ENCODE measurements at places on chromosomes 11 and 22. TPM values are rescaled to one million over a fixed set of nuclear protein-coding genes. Genes with fewer than 3 reads are reported as not detected.

The CASP1 gene
- 31.9 TPM for total RNA-seq

The NRGN gene
- 0.66 TPM for total RNA-seq

The FCHSD2 gene
- 189 TPM for total RNA-seq

The PHLDA2 gene
- not detected for total RNA-seq

The NTM gene
- total RNA-seq: not detected

The OR52I2 gene
- not detected for total RNA-seq

DNA sequence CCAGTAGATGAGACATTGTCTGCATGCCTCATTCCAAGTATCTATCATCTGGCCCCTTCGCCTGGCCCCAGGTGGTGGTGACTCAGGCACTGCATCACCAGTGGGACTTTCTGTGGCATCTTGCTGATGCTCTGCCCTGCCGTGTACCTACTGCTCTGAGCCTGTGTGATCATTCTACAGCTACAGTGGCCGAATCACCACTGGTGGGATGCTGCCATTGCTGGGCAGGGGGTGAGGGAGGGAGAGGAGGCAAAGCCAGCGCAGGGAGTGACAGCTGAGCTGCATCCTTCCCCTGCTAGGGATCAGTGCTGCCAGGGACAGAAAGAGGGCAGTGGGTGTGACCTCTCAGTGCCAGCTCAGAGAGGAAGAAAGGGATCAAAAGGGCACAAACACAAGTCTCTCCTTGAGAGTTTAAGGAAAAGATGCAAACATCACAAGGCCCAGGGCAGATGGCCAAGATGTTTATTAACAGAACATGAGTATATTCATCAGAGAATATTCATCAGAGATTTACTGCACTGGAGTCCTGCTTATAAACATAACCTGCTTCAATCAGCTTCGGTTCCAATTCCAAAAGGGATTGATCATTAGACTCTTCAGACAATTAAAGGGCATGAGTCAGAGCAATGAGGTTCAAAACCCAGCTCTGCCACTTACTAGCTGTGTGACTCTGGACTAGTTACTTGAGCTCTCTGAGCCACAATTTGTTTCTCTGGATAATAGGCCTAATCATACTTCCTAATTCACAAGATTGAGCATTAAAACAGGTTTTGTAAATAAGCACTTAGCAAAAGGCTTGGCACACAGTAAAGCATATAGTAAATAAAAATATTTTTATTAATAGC, 109.8 kb downstream of the NAT10 start:
- no peak for DNase-seq

- no peak for DNase-seq
Measured at GRCh38 chr11:92277871-92278270, 53.3 kb downstream of the FAT3 start.

- DNase-seq: no peak
Measured at GRCh38 chr11:59761993-59762392, 6.8 kb downstream of the STX3 start.

DNA sequence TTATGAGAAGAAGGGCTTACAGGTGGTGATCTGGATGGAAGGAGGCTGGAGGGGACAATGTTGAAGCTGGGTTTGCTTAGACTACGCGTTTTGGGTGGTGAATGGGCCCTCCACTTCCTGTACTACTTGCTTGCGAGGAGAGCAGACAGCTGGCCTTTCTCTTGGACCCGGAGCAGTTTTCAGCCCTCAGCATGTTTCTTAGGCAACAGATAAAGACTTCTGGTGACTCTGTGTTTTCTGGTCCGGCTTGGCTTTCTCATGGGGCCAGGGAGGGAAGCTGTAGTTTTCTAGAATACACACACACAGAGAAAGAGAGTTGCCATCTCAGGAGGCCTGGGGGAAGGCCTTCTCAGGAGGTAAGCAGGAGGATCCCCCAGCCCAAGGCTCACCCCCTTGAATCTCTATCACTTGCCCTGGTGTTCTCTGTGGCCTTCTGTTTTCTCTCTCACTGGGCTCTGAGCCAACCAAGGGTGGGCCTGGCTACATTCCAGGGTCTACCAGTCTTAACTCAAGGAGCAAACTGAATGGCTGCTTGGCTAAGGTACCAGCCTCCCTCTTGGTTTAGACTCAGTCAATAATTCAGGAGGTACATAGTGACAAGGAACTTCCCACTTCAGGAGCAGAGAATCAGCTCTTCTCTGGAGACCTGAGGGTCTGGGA, 2.4 kb downstream of the CCS start:
- peak; percentile 1 for DNase-seq

DNA sequence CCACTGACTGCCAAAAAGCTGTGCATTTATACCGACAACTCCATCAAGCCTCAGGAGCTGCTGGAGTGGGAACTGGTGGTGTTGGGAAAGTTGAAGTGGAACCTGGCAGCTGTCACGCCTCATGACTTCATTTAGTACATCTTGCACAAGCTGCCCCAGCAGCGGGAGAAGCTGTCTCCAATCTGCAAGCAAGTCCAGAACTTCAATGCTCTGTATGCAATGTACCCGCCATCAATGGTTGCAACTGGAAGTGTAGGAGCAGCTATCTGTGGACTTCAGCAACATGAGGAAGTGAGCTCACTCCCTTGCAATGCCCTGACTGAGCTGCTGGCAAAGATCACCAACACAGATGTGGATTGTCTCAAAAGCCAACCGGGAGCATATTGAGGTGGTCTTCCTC, at the start of gene SLC22A25:
SLC22A25 (minus strand) TSS at position 67 of the 400 bp plus-strand sequence. CDS start 13,947 bp downstream, outside the sequence.
- DNase-seq: no peak

- no peak for DNase-seq
Measured at GRCh38 chr11:10632483-10632882, 61.1 kb downstream of the IRAG1 start.

- no peak for DNase-seq
Measured at GRCh38 chr22:22021162-22021750, 38.7 kb upstream of the TOP3B start.

Measured in B cell (primary cell).